RCC 7860 (cell line): ENCODE measurements at places on chromosomes 7 and 10.

- peak; percentile 10 for DNase-seq
These were observed 132.1 kb downstream of the TACC2 start for GRCh38 chr10:122121059-122121458.

DNA sequence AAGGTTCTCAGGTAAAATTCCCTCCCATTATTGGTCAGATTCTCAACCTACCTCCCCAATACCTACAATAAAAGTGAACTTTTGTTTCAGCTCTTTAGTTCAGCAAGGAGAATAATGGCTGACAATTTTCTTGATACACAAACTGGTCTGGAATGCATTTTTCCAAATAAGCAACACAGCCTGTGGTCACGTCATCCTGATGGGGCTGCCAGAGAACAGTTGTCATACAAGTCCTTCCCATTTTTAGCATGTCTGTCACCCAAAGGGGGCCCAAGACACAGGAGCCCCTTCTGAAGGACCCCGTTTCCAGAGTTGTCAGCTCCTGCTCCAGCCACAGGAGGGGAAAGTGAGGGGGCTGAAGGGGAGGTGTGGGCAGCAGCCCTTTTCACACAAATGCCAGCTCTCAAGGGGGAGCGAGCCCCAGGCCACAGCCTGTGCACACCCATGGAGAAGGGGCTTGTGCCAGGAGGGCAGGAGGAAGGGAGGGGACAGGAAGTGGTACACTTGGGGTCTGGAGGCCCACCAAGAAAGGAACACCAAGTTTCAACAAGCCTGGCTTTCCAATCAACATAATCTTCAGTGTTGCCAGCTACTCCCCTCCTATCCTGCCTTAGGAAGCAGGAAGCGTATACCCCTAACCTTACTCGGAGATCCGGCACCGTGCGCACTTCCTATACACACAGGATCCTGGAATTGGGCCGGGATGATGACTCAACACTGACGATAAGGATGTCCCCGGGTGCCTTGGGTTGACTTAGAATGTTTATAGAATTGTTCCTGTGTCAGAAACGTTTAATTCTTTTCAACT is 43.4 kb upstream of the PDLIM1 start:
- DNase-seq = no peak

DNA sequence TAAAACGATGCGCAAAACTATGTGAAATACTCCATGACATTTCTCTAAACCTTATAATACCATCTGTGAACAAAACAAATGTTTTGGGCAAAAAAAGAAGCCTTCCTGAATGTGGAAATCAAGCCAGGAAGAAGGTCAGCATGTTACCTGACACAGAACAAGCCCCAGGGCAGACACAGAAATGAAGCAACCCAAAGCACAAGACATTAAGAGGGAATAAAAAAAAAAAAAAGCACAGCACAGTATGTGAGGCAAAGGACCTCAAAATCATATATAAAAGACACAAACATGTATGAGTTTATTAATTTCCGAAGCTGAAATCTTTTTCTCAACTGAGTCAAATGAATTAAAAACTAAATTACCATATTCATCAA is 161.8 kb downstream of the SKIDA1 start:
- no peak for DNase-seq

DNA sequence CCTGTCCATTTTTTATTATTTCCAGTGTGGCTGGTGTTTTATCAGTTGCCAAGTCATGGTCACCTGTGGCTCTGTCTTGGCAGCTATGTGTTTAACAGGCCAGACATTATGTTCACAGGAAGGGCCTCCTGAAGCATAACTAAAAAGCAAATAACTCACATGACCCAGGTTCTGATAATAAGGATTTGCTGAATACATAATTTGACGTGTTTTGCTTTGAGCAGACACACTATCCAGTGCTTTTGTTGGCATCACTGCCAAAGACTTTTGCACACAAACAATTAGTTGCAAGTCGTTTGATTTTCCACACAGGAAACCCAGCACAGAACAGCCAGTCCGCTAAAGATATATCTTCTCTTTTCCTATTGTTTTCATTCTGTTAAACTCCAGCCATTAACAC is 173.6 kb downstream of the ARL4A start:
- DNase-seq = no peak

DNA sequence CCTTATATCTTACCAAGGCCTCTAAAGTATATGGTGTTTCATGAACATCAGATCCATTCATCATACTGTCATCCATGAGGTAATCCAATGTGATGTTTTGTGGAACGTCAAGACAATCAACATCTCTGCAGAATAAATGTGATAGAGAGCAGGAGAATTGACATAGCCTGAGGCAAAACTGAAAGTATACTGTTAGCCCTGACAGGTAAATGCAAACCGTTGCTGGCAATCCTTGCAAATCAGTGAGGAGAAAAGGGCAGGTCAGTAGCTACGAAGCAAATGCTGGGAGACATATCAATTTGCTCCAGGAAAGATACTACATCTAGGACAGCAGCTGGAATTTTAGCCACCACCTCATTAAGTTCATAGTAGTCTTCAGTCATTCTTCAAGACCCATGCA is 4.5 kb upstream of the CCDC3 start:
- no peak for DNase-seq

- DNase-seq = no peak
These were observed 133.1 kb downstream of the SH2D4B start for GRCh38 chr10:80670774-80671173.

GRCh38 chr7:81457852-81458522 is 311.9 kb downstream of the HGF start:
- DNase-seq = peak; percentile 70

DNA sequence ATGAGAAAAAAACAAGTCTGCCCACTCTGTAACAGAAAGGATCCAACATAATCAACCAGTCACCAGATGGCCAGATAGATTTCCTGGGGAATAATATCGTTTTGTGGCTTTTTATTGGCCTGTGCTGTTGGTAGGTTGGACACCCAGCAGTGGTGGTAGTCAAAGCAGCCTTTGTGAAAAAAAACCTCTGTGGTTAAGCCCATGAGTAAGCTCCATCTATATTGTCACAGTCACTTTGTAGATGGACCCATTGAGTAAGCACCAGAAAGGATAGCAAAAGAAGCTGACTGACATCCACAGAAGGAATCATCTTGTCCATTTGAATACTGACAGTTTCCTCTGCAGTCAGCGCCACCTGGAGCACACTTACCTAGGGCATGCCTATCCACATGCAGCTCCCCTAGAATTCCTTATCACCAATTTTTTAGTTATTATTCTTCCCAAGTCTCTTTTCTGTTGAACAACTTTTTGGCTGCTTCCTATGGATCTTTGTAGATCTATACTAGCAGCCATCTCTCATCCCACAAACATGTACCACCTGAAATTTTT is 96.9 kb downstream of the IQUB start:
- peak; percentile 41 for DNase-seq

DNA sequence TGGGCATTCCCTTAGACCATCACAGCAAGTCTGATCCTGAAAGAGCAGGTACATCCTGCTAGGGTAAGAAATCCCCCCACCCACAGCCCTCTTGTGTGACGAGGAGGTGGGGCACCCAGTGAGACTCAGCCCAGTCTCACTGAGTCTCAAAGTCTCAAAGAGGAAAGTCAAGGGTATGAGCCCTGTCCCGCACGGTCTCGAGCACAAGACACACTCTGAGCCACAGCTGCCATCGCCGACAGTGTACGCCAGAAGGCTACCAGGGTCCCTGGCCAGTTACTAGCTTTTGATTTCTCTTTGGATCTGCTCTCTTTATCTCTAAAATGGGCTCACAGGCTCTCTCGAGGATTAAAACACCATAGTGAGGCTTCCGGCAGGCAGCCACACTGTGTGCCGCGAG is 190.2 kb downstream of the TNS3 start:
- DNase-seq = no peak

DNA sequence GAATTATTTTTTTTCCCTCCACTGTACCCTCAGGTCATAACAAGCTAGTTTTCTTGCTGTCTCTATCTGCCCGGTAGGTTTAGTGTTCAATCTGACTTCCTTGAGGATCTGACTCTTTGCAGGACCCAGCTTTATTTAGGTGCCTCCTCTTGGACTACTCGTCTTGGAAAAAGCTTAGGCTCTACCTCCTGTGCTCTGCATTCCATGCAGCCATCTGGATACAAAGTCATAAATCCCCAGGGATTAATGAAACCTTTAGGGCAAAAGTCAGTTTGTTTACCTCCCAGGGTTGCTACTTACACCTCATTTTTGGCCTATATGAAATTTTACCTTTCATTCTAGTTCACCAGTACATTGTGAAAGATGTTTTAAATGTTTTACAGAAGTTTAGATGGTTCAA is 8.0 kb downstream of the STAG3 start:
- no peak for DNase-seq
